SK-N-MC (cell line): ENCODE measurements at places on chromosomes 6 and 20.

DNA sequence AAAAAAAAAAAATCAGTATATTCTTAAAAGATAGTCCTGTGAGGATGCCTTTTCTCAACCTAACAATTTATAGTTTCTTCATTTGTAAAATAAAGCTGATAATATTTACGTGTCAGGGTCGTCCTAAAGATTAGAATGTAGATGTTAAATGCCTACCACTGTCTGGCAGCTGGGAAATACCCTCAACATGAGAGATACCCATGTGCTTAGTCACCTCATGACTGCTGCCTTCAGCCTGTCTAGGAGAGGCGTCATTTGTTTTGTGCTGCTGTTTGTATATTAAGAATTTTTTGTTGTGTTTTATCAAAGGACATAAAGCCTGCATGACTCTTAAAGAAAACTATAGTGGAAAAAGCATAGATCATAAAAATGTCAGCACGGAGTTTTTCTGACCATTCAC lies 9.5 kb downstream of the FAM120B start:
- DNase-seq, result no peak

GRCh38 chr6:166778776-166779175 lies 151.7 kb upstream of the RPS6KA2 start:
- DNase-seq, result no peak

DNA sequence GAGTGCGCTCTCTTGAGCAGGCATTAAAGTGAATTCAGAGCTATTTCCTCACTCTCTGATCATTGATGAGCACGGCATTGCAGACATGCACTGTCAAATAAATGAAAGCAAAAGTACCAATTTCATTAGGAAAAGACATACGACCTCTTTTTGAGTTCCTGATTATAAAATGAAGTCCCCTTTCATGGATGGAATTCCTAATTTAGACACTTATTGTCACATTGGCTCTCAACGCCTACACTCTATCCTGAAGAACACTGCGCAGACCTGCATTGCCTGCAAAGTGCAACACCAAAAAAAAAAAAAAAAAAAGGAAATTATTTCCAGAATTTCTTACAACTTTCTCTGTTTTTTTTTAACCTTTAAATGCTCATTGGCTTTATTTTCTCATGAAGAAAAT lies 1.6 kb downstream of the ADGRB3 start:
- no peak for DNase-seq

DNA sequence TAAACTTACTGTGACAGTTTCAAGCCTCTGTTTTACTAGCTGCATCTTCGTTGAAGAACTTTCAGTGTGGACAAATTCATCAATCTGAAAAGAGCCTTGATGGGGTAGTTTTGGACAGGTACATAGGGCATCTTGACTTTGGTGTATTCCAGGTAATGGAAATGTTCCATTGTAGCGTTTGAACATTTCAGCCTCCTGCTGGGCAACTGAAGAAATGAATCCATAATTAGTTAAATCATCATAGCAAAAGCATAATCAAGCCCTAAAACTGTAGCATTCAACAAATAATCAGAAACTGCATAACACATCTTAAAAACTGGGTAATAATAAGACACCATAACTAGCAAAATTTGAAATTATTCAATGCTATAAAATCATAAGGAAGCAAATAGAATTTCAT lies 86.2 kb downstream of the AHI1 start:
- no peak for DNase-seq

- DNase-seq, result no peak
Measured at GRCh38 chr20:53804920-53805894, 211.6 kb upstream of the ZNF217 start.

- DNase-seq, result peak; percentile 86
Measured at GRCh38 chr6:27752038-27752885, 159.9 kb downstream of the OR2B2 start.

GRCh38 chr6:89351671-89352277 lies 748 bp downstream of the UBE2J1 start:
- DNase-seq, result no peak

- no peak for DNase-seq
Measured at GRCh38 chr6:88304520-88304919, 138.4 kb upstream of the CNR1 start.

GRCh38 chr6:124978451-124979293 lies 16.4 kb downstream of the RNF217 start:
- no peak for DNase-seq

DNA sequence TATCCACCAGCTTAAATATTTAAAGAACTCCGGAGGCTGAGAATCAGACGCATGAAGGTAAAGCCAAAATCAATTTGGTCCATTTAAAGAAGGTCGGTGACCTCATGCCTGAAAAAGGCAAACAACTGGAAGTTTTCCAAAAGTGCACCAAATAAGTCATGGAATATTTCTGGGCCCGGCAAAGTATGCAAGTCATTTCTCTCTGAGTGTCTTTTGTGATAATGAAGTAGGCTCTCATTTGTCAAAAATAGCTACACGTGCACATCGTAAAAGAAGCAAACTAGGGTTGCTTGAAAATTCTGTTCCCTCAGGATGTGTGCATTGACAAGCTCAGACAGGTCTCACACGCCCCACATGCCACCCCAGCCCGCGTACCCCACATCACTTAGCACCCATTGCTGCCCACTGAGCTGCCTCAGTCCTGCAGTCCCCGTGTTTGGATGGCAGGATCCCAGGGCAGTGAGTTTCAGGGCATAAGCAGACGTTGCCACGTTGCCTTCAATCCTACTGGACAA lies 20.5 kb upstream of the PYGB start:
- no peak for DNase-seq

DNA sequence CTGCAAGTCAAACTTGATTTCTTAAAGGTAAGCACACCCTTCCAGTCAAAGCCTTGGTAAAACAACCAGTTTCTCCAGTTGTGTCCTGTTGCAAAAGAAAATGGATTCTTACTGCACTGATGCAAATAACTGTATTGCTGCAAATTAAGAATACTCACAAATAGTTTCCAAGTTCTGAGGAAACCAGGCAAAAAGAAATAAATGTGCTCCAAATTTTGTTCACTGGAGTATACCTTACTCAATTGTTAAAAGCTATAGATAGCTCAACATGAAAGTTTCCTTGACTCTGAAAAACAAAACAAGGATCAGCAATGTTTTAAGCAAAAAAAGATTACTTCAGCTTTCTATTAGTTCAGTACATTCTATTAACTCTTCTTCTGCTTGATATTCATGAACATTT lies 75.2 kb downstream of the SLC16A10 start:
- no peak for DNase-seq

DNA sequence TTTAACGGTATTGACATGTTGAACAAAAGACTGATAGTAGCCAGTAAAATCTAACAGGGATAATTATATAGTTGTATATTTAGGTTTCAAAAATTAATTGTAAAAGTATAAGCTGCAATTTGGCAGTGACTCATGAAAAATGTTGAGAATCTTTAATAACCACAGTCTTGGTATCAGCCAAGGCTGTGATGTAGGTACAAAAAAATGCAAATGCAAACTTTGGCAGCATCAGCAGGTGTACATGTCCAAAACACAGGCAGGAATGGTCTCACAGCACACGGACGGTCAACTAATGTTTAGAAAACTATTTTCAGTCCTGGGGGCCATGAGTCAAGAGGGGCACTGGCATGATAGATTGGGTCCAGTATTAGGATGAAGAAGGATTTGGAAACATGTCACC lies 58.5 kb upstream of the BEND3 start:
- no peak for DNase-seq

GRCh38 chr6:15401769-15402250 lies 155.9 kb downstream of the JARID2 start:
- no peak for DNase-seq

DNA sequence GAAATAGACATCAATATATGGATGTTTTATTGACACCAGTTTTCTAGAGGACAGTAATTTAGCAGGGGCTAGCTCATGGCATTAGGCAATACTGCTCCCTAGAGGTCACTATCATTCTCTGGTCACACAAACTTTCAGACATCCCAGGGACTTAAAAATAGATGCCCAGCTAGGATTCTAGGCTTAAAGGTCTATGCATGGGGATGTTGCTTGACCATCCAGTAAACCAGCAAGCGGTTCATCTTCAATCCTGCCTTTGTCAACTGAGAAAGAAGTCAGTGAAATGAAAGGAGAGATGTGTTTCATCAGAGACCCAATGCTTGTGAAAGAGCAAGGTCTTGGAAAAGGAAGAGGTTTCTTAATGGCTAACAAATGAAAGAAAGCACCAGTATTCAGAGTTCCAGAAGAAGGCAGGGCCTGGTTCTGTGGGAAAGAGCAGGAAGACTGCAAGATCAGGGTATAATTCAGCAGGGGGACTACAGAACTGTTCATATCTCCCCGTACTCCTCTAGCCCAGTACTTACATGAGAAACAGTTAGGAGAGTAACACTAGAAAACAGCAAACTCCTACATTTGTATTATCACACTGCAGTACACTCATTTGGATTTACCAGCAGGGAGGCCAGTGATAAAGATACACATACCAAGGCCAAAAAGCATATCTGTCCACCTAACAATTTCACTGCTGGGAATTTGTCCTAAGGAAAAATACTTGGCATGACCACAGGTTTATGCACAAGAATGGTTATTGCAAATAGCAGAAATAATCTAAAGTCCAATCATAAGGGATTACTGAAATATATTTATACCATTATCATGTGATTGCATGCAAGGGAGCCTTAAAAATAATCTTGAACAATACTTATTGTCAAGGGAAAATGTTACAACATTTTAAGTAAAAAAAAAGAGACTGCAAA lies 151.4 kb upstream of the LAMA2 start:
- no peak for DNase-seq

DNA sequence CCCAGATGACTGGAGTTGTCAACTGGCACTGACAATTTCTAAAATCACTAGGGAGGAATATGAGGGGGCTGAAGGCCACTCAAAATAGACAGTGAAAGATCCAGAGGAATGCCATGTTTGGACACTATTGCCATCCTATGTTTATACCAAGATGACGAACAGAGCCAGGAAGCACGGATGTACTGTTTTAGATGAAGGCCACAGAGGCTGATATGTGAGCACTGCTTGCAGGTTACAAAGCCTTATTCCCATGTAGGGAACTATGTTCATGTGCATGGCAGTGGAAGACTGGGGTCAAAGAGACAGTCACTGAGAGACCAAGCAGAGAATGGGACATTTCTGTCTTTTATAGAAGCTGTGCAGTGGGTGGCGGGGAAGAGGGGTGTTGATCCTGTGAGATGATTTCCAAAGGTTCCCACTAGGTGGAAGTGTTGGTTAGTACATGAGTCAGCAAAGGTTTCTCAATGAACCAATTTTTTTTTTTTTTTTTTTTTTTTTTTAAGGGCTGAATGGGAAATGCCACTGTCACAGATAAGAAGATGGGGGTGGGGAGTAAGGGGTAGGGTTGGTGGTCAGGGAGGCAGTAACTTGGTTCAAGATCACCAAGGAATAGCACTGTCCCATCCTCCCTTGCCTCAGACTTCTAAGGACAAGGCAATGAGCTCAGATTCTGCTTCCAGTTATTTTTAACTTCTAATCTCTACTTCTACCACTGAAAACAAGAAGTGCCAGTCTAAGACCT lies 46.7 kb upstream of the MOCS1 start:
- DNase-seq, result peak; percentile 44

DNA sequence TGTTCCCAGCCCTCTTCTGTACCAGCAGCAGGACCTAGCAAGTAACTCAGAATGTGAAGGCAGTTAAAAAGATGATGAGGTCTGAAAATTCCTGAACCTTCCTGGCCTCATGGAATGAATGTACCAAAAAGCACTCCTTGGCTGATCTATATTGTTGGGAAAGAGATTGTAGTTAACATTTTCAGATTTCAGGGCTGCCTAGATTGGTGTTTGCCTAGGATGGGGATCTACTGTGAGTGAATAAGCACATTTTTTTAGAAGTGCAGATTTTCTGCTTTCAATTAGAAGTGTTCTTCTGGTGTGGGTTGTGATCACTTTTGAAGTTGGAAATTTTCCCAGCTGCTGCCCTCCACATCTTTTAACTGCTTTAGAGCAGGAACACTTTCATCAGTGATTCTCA lies 6.2 kb downstream of the MYLIP start:
- no peak for DNase-seq

- no peak for DNase-seq
Measured at GRCh38 chr6:36120979-36121786, 9.1 kb upstream of the MAPK13 start.

DNA sequence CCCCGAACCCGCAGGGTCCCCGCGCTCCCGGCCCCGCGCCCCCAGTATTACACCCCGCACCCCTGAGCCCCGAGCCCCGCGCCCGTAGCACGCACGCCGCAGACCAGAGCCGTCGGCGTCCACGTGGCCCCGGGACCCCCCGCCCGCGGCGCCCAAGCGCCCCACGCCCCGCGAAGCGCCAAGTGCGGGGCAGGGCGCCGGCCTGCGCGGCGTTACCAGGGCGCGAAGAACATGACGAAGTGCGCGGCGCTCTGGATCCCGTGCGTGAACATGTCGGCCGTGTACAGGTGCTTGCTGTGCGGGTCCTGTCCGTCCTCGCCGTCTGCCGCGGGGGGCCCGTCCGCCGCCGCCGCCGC lies 312 bp downstream of the TXNDC5 start:
- DNase-seq, result no peak

GRCh38 chr6:36577301-36577700 lies 16.9 kb upstream of the SRSF3 start:
- DNase-seq, result no peak

DNA sequence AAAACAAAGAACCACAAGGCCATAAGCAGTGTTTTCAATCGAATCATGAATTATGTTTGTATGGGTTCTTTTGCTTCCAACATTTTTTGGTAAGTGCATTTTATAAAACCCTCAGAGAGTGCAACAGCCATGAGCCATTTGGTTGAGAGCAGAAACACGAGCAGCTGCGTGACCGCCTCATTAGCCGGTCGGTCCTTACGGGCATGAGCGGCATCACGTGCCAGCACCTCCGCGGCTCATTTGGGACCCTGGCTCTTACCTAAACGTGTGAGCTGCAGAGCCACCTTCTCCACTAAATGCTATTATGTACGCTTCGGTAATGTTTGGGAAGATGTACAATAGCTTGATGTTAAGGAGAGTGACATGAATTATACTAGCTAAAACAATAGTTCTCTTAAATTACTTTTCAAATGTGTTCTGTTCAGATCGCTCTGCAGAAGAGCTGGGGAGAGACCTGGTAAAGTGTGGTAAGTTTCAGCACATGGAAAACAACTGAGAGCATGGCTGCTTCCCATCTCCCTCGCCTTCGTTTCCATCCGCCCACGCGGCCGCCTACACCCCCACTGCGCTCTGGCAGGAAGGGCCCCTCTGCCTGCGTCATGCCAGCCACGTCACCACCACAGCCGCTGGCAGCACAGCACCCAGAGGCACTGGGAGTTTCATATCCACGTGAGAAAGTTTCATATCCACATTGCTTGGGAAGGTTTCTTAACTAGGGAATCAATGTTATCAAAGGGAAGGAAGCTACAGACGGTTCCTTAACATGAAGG lies 23.7 kb upstream of the PDE10A start:
- DNase-seq, result no peak
